Stimulated activated CD4-positive, alpha-beta T cell treated with anti-CD3 and anti-CD28 coated beads, Interleukin-4, amount 100 ng/mL, for 1 hour (primary cell): ENCODE measurements at places on chromosomes 16 and 17.

GRCh38 chr17:74567397-74567796 is at the start of gene CD300H:
Gene CD300H (minus strand): TSS chr17:74567509.
- no peak for DNase-seq

DNA sequence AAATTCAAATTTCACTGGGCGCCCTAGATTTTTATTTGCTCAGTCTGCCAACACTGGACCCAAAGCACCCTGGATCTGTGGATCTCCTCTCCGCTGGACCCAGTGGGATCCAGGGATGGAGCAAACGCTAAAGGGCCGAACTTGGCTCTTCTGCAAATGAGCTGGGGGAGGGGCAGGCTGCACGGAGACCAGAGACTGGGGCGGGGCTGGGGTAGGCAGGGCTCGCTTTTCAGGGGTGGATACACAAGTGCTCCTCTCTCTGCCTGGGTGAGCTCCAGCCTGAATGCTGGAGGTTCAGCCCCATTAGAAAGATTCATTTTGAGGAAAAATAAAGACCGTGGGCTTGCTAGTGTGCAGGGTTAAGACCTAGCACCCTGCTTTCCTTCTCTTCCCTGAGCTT is 8.9 kb downstream of the CBX4 start:
- no peak for DNase-seq

DNA sequence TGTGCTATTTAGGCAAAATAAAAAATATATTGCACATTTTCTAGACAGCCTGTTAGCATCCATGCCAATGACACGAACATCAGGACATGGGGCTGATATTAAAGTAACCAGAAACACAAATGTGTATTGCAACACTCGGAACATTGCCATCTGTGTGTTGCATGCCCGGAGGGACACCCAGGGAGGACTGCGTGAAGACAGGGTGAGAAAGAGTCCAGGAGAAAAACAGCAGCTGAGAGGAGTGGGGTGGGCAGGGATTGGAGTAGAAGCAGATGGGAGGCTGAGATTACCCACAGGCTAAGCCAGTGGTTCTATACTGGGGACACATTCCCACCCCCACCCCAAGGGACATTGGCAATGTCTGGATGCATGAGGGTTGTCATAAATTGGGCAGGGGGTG is 114.8 kb downstream of the GRIN2A start:
- no peak for DNase-seq

GRCh38 chr16:3643095-3643730 is 11.3 kb upstream of the DNASE1 start:
- DNase-seq = no peak

DNA sequence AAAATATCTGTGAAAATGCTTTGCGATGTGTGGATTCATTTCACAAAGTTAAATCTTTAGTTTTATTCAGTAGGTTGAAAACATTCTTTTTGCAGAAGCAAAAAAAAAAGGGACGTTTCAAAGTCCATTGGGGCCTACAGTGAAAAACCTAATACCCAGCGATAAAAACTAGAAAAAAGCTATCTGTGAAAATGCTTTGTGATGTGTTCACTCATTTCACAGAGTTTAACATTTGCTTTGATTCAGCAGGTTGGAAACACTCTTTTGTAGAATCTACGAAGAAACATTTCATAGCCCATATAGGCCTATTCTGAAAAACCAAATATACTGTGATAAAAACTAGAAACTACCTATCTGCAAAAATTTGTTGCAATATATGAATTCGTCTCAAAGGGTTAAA is 113.6 kb upstream of the WSB1 start:
- DNase-seq = no peak

DNA sequence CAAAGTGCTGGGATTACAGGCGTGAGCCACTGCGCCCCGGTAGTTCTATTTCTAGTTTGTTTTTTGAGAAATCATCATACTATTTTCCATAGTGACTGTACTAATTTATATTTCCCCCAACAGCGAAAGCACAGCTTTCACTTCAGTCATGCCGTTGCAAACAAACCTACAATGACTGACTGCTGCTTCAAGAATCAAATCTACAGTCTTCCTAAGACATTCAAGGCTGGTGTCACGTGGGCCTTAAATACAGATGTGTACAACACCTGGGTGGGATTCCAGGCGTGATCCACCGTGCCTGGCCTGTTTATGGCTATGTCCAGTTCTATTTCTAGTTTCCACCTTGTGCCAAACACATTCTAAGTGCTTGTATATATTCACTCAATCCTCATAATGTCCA is 72.0 kb downstream of the ABCC6 start:
- DNase-seq = no peak

GRCh38 chr16:11670171-11671131 is 2.2 kb downstream of the SNN start:
- peak; percentile 28 for DNase-seq

GRCh38 chr17:18025945-18026776 is 12.8 kb downstream of the ATPAF2 start:
- no peak for DNase-seq

DNA sequence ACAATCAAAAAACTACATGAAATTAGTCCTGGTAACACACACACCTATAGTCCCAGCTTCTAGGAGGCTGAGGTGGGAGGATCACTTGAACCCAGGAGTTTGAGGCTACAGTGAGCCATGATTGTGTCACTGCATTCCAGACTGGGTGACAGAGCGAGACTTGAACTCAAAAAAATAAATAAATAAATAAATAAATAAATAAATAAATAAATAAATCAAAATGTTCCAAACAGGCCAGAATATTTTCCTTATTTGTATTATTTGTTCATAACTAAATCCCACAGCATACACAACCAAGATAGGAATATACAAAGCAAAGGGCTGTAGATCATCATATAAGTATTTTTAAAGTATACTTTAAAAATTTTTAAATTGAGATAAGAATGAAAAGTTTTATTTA is 537.2 kb upstream of the CDH8 start:
- DNase-seq = no peak
